Activated CD8-positive, alpha-beta memory T cell treated with anti-CD3 and anti-CD28 coated beads, Interleukin-2, amount 50 U/mL, for 48 hours (primary cell): ENCODE measurements at places on chromosomes 3 and 15.

GRCh38 chr3:101509811-101510210 lies 3.2 kb downstream of the SENP7 start:
- no peak for DNase-seq

DNA sequence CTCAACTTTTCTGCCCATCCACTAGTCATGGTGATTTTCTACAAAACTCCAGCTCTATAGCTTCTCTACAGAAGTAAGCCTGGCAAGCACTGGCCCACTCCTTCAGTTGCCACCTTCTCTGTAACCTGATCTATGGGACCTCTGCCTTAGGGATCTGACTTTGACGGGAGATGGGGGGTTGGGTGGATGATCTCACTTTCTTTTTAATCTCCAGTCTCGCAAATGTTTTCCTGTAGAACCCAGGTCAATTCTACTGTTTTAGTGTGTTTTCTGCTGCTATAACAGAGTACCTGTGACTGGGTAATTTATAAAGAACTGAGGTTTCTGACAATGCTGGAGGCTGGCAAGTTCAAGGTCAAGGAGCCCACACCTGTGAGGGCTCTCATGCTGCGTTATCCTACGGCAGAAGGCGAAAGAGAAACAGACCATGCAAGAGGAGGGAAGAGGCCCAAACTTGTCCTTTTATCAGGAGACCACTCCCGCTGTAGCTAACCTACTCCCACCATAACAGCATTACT lies 189.9 kb upstream of the THRB start:
- DNase-seq = no peak

GRCh38 chr3:98371853-98372252 lies 18.2 kb downstream of the OR5K4 start:
- DNase-seq = no peak

- DNase-seq = no peak
Observed at GRCh38 chr3:36075491-36075890, 304.8 kb upstream of the STAC start.

DNA sequence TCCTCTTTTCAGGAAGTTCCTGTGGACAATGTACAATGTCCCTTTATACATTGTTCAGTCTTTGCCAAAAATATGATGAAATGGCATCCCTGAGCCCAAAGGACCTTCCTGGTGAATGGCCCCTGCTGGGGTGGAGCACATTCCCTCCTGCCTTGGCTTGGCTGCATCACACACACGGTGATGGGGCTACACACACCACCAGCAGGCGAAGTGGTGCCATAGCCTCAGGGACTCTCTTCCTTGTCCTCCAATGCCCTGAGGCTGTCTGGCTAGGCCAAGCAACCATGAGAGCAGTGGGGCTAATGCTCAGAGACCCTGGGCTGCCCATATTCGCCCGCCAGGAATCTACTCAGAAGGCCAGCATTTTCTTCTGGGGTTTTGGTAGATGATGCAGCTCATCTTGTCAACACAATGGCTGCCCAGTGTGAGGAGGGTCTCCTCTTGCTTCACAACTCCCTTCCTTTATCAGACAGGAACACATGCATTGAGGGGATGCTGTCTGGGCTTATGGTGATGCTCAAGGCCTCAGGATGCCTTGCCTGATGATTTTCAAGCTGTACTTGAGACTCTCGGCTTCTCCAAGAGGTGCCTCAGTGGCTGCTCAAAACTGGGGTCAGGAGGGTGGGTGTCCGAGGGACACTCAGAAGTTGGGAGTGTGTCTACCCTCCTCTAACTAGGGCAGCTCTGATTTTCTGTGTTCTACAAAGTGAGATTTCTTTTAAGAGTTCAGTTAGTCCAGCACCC lies 40.9 kb upstream of the EPHB1 start:
- no peak for DNase-seq

- no peak for DNase-seq
Observed at GRCh38 chr3:149872589-149872988, 59.6 kb downstream of the RNF13 start.

GRCh38 chr3:69838696-69839515 lies 99.6 kb downstream of the MITF start:
- DNase-seq = no peak

DNA sequence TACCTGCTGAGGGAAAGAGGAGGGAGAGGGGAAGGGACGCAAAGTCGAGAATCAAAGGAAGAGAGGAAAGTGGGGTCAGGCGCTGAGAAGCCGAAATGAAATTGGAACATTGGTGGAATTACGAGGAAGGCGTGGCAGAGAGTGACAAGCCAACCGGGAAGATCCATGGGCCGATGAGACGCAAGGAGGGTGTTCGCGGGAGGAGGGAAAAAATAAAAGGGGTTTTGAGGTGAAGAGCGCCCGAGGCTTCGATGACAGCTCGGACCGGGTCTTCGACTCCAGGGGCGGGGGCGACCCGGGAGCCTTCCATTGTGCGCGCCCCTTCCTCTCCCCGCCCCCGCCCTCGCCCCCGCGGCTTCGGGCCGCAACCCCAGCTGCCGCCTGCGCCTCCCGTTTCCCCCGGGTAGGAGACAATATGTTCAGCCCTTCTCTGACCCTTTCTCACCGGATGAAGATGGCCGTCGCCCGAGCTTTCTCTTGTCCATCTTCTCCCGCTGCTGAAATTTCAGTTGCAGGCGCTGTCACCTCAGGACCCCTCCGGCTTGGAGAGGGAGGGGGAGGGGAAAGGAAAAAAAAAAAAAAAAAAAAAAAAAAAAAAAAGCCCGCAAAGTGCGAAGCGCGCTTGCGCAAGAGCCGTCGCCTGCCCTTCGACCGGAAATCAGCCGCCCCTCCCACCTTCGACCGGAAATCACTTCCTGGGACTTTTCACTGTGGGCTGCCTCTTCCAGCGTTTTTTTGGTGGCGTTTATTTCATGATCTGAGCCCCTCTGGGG lies at the start of gene SENP7:
TSS of gene SENP7 (minus strand) at position 567 of the 773 bp plus-strand sequence. CDS start at position 485, 82 bp downstream.
- peak; percentile 82 for DNase-seq

GRCh38 chr15:81098861-81099651 lies 35.0 kb upstream of the CFAP161 start:
- DNase-seq = no peak

DNA sequence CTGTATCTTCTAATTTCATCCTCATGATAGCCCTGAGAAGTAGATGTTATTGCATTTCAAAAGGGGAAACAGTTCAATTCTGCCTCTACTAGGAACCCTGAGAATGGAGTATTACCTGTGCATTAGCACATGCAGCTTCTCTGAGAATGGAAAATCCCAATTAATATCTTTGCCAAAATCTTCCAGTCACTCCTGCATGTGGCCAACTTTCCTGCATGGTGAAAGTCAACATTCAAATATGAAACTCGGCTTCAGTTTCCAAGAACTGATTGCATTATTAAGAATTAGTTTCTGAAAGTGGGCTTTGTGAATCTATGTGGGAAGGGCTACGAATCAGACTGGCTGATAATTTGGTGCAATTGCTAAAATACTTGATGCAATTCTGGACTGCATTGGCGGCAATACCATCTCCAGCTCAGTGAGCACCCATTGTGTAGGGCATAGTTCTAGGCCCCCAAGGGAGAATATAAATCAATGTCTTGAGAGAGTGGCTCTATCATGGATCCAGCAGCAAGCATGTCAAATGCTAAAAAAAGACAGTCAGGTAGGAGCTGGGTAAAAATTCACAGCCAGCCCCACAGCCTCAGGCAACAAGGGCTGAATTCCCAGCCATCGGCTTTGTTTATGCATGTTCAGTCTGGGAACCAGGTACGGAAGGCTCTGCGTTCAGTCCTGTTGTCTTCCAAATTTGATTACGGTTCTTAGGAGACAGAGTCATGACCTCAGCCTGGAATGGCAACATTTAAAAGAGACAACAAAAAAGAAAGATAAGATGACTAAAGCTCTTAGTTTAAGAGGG lies 18.8 kb upstream of the BCL6 start:
- DNase-seq = no peak

GRCh38 chr3:16056217-16056616 lies 118.3 kb upstream of the GALNT15 start:
- no peak for DNase-seq

GRCh38 chr3:141796889-141797781 lies 33.9 kb downstream of the GRK7 start:
- DNase-seq = peak; percentile 80

- no peak for DNase-seq
Observed at GRCh38 chr15:100944244-100944895, 25.2 kb downstream of the LRRK1 start.

DNA sequence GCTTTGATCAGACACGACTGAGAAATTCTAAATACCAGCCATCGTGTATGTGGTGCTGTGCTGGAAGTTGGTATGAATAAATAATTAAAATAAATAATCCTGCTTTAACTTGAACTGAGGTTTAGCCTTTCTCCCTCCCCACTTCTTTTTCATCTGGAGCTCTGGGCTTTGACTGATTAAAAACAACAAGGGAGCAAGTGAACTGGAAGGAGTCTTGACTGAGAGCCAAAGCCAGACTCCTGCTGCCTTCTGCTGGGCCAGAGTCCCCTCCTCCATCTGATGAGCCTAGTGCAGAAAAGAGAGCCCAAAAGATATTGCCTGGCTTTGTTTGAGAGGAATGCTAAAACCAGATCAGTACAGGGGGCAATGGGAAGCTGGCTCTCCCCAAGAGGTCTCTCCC lies 96.0 kb downstream of the CCNL1 start:
- DNase-seq = no peak

- no peak for DNase-seq
Observed at GRCh38 chr3:33229066-33229465, 10.5 kb upstream of the SUSD5 start.

DNA sequence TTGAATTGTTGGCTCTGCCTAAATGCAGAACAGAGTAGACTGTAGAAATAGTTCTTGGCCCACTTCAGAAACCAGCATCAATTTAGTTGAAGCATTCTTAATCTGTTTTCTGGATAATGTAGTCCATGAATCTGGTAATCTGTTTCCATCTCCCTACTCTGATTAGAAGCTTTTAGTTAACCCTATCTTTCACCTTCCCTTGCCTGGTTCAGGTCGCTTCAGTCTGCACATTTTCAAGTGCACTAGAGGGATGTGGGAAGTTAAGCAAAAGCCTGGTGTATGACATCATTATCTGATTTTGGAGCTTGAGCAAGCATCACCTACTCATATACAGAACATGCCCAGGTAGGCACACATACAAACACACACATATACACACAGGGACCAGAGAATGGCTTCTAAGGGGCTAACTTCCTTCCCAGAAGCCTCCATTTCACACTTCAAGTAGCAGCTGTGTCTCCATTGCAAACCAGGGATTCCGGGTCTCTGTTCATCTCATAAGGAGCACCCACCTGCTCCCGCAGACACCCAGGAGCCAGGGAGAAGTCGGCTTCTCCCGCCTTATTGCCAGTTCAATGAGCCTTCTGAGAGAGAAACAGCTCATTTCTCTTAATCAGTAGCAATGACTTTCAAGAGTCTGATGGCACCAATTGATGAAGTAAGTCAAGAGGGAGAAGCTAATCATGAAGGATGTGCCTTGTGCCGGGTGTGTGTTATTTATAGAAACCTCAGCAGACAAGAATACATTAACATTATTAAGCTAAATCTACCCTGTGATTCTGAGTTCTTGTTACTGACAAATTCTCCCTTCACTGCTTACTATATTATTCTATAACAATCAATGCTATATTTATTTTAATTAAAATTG lies 347.9 kb upstream of the STAC start:
- DNase-seq = no peak

DNA sequence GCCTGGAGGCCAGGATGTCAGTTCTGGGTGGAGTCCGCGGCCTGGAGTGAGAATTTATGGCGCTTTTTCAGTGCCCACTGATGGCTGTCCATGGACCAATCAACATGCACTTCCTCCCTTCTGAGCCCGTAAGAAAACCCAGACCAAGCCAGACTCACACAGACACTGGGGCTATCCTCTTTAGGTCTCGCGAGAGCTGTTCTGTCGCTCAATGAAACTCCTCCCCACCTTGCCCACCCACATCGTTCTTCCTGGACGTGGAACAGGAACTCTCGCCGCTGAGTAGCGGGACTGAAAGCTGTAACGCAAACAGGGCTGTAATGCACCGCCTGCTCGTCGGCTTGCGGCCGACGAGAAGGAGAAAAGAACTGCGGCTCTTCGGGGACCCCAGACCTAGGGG lies 833.0 kb upstream of the CADM2 start:
- no peak for DNase-seq

- DNase-seq = no peak
Observed at GRCh38 chr3:16055606-16056211, 118.8 kb upstream of the GALNT15 start.

DNA sequence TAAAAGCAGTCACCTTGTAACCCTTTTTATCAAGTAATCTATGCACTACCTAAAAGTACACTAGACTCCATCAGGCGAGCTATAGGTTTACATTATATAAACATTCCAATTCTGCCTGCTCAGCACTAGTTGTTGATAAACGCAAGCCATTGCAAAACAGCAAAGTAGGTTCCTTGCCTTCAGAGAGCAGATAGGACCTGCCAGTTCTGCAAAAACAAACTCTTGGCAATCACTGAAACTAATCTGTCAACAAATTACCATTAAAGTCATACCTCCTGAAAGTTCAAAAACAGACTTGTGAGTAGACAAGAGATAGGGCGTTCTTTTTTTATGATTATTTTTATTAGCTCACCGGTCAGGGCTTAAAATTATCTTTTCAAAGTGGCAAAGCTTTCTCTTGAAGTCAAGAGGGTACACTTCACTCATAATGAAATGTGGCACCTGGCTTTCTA lies 392.5 kb downstream of the FOXP1 start:
- no peak for DNase-seq

DNA sequence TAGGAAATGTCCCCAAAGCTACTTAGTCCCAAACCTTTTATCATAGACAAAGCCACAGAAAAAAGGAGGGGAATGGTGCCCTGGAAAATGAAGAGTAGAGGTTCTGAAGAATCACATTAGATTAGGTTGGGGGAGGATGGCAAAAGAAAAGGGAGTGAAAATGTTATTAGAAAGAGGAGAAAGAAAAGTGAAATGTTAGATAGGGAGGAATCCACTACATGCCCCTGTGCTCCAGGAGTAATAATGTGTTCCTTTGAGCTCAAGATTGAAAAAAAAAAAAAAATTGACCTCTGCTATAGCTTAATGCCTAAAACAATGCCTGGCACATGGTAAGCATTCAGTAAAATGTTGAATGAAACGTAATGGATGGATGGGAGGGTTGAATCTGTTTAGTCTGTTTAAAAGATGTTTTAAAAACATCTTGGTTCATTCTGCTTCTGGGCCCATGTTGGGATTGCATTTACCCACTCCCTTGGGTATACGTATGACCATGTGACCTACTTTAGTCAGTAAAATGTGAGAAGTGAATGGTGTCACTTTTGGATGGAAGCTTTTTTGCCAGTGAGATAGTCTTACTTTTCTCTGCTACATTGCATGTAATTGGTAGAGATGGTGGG lies 19.0 kb downstream of the MAPK6 start:
- no peak for DNase-seq

- no peak for DNase-seq
Observed at GRCh38 chr3:130963878-130964277, 62.7 kb downstream of the ASTE1 start.

GRCh38 chr3:32641356-32641755 lies 43.6 kb upstream of the CNOT10 start:
- DNase-seq = no peak

DNA sequence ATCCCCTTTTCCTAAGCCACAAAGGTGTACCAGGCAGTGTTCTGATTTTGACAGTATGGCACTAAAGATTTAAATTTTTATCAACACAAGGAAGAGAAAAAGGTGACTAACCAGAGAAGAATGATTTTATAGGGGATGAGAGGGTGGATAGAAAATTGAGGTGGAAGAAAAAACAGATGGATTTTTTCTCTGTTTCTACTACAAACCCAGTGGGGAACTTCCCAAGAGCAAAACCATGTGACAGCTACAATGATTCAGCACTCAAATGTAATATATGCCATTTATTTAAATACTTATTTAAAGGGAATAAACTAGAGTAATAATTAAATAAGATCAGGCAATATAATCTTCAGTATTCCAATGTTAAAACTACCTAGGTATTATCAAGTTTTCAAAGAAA lies 11.1 kb downstream of the DCUN1D1 start:
- no peak for DNase-seq
